ENCODE measurements at places on chromosomes 7 and 10.

DNA sequence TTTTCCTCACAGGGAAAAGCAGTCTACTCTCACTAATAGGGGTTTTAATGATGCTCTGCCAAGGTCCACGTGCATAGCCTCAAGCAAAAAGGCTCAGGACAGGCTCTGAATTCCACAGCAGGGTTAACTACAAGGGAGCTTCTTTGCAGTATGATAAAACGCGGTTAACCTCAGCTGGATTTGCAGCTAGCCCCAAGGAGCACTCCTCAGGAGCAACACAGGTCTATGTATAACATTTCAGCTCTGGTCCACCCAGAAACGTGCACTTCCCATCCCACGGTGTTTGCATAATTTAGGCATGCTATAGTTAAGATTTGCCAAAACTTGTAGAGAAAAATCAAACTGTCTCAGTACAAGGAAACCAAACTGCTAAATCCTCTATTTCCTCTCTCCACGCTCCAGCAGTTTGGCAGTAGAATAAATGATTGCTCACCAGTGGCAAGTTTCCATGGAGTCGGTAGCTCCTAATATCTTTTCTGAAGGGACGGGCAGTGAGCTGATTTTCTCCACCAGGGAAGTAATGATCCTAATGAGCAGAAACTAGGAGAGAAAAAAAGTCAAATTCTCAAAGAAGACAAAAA is 13.1 kb upstream of the ASB4 start:
- no peak for DNase-seq

- no peak for DNase-seq
Measured at GRCh38 chr7:25482631-25483030, 254.3 kb upstream of the NPVF start.

GRCh38 chr10:63637901-63638327 is 116.7 kb downstream of the REEP3 start:
- DNase-seq = no peak

DNA sequence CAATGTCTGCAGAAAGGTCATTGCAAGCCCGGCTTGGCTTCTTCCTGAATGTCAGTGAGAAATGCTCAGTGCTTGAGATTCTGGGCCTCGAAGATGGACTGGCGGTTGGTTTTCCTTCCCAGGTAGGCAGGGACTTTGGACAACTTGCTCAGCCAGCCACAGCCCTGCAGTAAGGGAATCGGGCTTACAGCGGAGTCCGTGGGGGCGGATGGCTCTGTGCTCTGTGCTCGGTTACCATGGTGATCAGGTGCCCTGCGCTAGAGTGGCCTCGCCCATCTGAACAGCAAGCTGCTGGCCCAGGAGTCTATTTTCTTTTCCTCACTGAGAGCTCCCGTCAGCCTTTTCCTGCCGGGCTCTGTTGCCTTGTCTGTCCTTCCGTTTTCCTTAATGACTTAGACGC is 77.8 kb upstream of the SH2B2 start:
- no peak for DNase-seq

GRCh38 chr7:152338561-152338960 is 97.2 kb downstream of the KMT2C start:
- no peak for DNase-seq

DNA sequence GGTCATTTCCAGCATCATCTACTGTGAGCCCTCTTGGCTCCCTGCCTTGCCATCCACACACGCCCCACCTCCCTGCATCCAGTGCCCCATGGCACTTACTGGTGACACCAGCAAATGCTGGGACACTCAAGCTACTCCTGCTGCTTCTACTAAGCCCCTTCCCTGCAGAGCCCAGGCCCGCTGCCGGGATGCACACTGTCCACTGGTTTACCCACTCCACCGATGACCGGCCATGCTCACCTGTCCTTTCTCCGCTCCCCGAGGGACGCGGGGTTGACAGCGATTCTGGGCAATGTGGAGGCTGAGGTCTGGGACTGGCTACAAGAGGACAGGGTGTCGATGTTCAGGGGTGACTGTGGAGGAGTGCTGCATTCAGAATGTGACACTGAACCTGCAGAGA is 110.2 kb downstream of the DLG5 start:
- DNase-seq = no peak

DNA sequence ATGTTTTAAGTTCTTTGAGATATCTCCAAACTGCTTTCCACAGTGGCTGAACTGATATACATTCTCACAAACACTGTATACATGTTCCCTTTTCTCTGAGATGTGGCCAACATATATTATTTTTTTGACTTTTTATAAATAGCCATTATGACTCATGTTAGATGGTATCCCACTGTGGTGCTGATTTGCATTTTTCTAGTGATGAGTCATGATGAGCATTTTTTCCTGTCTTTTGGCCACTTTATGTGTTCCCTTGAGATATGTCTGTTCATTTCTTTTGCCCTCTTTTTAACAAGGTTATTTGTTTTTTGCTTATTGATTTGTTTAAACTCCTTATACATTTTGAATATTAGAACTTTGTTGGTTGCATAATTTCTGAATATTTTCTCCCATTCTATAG is 1055.1 kb downstream of the NXPH1 start:
- DNase-seq = no peak

DNA sequence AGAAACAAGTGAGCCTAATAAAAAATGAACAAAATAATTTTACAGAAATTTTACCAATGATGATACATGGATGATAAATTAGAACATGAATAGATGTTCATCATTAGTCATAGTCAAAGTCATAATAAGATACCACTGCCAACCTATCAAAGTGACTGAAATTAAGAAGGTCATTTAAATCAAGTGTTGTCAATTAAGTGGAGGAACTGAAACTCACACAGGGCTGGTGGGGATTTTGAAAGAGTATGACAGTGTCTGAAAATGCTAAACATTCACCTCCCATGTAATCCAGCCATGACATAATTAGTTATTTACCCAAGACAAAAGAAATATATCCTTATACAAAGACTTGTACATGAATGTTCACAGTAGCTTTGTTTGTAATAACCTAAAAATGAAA is 57.1 kb upstream of the DYNC1I1 start:
- DNase-seq = no peak

GRCh38 chr7:3032256-3032655 is 11.4 kb downstream of the CARD11 start:
- no peak for DNase-seq

DNA sequence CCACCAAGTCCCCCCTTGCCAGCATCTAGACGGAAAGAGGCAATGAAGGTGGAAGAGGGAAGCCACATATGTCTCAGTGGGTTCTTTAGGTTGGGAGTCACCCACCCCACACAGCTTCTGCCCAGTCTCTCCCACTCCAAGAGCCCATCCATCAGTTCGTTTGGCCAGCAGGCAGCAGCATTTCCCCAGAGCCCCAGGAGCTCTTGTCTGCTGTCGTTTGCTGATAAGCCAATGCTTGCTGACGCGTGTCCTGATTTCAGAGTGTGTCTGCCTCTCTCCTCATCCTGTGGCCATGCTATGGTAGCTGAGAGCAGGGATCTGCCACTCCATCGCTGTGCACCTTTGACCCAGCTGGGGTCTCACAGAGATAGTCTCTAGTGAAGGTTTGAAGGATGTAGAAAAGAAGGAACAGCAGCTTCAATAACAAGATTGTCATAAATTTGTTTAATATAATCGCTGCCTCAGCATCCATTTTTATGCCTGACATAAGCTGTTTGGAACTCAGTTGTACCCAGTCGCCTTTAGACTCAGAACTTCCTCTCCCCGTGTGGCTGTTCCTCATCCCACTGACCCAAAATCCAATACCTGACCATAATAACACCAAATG is 39.4 kb upstream of the GDF10 start:
- DNase-seq = no peak

- no peak for DNase-seq
Measured at GRCh38 chr10:87634311-87634710, 25.4 kb upstream of the PAPSS2 start.

DNA sequence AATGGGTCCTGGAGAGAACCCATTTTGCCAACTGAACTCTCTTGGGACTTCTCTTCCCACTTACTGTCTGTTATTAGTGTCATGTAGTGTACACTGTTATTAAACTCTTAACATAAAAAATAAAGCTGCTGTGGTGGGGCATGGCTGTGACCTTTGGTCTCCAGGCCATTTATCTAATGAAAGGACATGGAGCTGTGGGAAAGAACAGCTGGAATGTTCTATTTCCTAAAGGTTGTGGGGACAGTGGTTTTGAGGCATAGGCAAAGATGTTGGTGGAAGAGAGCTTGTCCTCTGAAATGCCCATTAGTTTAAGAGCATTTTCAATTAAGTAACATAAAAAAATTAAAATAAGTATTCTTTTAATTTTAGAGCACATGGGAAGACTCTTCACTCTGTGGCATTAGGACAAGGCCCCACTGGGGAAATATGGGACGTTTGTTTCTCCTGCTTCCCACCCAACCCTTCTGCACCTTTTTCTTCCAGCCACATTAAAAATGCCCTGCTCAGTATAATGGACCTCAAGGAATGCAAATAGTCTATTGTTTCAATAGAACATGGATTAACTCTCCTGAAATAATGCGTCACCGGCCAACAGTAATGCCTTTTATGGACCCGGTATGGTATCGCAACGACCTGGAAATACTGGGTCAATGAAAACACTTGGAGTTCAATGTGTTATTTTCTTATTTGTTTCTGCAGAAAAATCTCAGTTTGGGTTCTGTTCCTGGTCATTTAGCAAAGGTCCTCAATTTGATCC is 149.6 kb downstream of the BUB3 start:
- DNase-seq = no peak

DNA sequence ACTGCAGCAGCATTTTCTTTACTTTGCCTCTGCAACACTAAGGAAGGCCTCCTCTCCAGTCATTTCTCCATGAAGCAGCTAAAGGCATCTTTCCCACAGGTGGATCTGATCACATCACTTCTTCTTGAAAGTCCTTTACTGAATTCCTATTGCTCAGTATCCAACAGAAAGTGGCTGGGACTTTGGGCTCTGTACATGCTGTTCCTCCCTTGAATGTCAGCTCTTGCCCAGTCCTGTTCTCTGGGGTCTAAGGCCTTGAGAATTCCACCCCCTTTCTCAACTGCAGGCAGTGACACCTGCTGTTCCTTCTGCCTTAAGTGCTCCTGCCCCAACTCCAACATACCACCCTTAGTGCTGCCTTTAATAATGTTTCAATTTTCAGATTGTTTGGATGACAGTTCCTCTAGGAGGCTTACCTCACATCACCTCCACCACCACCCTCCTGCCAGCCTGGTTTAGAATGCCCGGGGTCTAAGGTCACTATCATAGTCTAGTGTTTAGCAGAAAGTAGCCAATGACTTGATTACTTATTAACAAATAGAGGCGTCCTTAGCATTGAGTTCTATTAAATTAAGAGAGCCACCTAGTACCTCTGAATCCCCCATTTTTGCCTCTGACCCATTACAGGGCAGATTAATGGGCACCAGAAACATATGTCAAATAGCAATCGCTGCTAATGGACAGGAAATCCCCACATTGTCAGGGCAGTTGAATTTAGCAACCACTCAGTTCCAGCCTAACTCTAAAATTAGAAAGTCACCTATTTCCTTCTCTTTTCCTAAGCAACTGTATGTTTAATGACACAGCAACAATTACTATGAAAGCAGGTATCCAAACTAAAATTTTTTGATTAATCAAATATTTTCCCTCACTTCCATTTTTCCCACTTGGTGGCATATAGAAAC is 11.4 kb downstream of the INHBA start:
- DNase-seq = no peak

DNA sequence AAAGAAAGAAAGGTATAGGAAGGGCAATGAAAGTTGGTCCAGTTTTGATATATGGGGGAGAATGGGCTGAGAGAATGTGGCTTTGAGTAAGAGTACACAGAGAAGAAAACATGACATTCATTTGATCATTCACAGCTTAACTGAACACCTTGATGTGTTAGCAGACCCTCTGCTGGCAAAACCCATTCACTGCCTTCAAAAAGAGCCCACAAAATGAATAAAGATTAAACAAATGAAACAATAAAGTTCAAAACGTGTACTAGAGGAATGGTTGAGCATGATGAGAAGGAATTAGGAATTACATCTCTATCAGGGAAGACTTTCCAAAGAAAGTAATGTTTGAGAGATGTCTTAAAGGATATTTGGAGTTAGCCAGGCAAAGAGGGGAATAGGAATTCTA is 2.1 kb downstream of the WEE2 start:
- DNase-seq = no peak

DNA sequence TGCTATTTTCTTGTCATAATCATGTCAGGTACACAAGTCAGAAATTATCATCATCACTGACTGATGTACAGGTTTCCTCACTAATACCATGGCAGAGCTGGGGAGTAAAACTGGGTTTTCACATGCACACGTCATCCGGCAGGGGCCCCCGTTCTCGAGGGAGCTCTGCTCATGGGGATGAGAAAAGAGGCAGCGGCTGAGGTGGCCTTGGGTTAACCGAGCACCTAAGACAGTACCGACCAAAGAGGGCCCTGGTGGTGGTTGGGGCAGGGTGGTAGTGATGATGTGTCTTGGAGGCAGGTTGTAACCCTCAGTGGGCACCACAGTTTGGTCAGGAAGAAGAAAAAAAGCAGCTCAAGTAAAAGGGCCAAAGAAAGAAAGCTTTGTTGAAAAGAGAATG is 12.1 kb upstream of the TRPV6 start:
- no peak for DNase-seq

DNA sequence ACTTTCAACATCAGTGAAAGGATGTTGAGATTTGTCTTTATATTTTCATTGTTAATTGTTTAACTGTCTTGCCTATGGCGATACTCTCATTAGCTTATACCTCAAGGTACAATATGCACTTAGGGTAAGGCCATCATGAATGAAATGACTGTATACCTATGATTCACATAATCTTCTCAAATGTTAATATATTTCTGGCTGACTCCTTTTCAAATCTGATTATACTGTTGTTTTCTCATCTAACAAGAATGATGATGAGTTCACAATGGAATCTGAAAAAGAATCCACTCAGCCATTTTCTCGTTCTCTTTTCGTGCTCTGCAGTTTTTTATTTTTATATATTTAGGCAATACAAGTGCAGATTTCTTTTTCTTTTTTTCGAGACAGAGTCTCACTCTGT is 159.1 kb downstream of the ARHGAP12 start:
- DNase-seq = no peak

DNA sequence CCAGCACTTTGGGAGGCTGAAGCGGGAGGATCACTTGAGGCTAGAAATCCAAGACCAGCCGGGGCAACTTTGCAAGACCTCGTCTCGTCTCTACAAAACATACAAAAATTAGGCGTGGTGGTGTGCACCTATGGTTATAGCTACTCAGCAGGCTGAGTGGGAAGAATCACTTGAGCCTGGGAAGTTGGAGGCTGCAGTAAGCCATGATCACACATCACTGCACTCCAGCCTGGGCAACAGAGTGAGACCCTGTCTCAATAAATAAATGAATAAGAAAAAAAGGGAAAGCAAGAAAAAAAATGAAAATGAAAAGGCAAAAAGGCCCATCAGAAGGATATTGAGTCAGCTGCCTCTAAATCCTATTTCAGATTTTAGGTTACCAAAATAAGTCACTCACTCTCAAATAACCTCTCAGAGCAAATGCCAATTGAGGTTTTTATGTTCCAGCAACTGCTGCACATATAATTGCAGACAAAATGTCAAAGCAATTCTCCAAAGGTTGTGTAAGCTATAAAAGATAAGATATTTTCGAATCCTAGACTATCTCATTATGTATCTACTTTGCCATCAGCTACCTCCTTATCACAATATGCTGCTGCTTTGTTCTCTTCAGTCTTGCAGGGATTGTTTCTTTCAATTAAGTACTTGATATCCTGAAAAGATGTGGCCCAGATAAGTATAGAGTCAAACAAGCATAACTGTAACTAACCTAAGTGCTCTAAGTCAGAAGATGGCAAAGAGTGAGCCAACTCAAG is 4.7 kb downstream of the BAZ1B start:
- no peak for DNase-seq

- DNase-seq = no peak
Measured at GRCh38 chr7:24729365-24730017, 27.8 kb downstream of the GSDME start.

GRCh38 chr7:36227223-36227622 is 74.2 kb downstream of the EEPD1 start:
- no peak for DNase-seq

All from activated gamma-delta T cell treated with Interleukin-2 at 50 U/mL for 16 hours (primary cell).